ENCODE measurements at places on chromosomes 5 and 9.

GRCh38 chr9:136867480-136867879, 1.4 kb upstream of the EDF1 start:
- DNase-seq: no peak

DNA sequence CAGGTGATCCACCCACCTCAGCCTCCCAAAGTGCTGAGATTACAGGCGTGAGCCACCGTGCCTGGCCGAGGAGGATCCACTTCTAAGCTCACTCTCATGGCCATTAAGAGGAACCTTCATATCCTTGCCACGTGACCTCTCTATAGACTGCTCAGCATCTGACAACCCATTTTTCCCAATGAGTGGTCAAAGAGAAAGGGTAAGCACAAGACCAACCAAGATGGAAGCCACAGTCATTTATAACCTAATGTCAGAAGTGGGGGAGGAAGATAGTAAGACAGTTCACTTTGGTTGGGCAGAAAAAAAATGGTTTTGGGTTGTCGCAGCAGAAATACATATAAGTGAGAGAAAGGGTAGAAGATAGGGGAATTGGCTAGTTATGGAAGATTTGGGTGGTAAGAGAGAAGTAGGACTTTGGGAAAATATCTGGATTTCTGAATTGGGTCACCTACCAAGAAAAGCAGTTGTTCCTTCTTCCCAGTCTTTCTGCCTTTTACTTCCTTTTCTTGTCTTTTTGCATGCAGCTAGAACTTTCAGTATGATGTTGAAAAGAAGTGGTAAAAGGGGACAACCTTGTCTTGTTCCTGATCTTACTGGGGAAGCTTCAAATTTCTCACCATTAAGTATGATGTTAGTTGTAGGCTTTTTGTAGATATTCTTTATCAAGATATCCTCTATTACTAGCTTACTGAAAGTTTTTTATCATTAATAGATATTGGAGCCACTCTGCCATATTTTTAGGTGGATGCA, 15.6 kb downstream of the SNX2 start:
- no peak for DNase-seq

- no peak for DNase-seq
Measured at GRCh38 chr9:105341434-105342146, 97.1 kb downstream of the SLC44A1 start.

GRCh38 chr9:108889649-108890067, 27.6 kb downstream of the ACTL7A start:
- no peak for DNase-seq

- no peak for DNase-seq
Measured at GRCh38 chr9:135985889-135986288, 24.7 kb upstream of the UBAC1 start.

DNA sequence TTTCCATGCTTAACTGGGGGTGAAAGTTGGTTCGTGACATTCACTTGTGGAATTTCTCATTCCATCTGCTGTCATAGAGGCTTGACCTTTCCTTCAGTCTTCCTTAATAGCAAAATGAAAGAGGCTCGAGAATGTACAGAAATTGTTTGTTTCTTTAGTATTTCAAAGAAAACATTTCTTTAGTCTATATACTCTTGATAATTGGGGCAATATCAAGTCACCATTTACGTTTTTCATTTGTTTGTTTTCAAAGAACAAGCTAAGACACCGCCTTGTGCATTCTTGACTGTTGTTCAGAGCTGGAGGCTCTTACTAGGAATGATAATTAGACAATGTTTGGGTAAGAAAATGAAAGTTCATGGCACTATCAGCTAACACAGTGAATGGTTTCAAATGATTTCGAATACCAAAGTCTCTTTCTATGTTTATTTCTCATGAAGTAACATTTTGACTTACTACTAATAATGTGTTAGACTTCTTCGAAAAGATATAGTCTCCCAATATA, 835.4 kb downstream of the SEMA5A start:
- DNase-seq: no peak

DNA sequence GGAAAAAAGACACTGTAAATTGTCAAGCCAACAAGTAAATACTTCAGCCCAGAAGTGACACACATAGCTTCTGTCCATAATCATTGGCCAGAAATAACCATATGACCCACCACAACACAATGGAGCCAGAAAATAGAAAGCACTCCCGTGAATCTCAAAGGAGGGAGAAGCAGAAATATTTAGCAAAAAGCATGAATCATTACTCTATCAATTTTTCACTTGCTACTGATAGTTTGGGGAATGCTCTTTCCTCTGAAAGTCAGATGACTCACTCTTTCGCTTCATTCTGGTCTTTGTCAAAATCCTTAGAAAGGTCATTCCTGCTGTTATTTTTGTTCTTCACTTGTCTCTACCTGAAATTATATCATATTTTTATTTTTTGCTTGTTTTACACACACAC, 312.6 kb downstream of the TMEM232 start:
- no peak for DNase-seq

- DNase-seq: no peak
Measured at GRCh38 chr9:125655066-125655633, 51.9 kb downstream of the MAPKAP1 start.

All from Calu3 (cell line).